ENCODE measurements at places on chromosomes 1 and 21. TPM values are rescaled to one million over a fixed set of nuclear protein-coding genes. Genes with fewer than 3 reads are reported as not detected.

FAM72C gene
- not detected for total RNA-seq

TUFT1 gene
- total RNA-seq, result 5.8 TPM

TENT5C gene
- 27.1 TPM for total RNA-seq

LAMB3 gene
- 14.0 TPM for total RNA-seq

AGBL4 gene
- not detected for total RNA-seq

ATP6V1G3 gene
- not detected for total RNA-seq

GRCh38 chr1:172999349-172999748, 51.4 kb downstream of the TNFSF18 start:
- H3K4me1 ChIP-seq, result no peaks in the 10 kb centered on the region
- no peak for DNase-seq
- H3K27ac ChIP-seq, result no peak overlapping the region
- no peak overlapping the region for H3K4me3 ChIP-seq
- no peaks in the 10 kb centered on the region for H3K36me3 ChIP-seq

GRCh38 chr1:150281221-150281757, 1.1 kb upstream of the CIART start:
- peak overlapping the region; percentile 58 for H3K4me3 ChIP-seq
- peaks cover 49% of the 10 kb centered on the region for H3K4me1 ChIP-seq
- H3K27ac ChIP-seq, result peak overlapping the region; percentile 77
- peaks cover 12% of the 10 kb centered on the region for H3K36me3 ChIP-seq

DNA sequence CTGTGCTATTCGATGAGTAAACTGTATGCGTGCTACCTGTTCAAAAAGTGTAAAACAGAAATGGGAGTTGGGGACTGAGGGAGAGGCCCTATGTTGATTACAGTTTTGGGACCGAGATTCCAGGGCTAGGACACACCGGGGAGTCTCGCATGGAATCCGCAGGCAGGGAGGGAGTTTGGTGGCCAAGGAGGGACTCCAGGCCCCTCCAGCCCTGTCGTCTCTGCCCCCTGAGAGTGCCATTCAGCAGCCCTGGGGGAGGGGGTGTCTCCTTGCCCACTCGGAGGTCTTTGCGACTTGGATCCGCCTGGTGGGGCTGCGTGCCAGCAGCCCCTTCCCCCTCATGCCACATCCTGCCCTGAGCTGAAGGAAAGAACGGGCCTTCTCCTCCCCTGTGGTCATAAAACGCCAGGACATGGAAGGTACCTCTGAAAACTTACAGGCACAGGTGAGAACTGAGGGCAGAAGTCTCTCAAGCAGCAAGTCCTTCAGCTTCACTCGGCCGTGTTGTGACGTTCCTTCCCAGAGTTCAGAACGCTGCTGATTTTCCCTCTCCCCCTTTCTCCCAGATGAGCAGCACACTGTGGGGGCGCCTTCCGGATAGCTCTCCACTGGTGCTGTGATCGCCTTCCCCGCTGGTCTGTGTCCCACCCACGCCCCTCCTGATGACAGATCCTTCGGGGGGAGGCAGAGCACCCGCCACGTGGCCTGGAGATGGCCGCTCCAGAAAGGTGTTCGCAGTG, 141.4 kb downstream of the PEX14 start:
- H3K27ac ChIP-seq, result no peak overlapping the region
- peaks cover 33% of the 10 kb centered on the region for H3K36me3 ChIP-seq
- H3K4me1 ChIP-seq, result no peaks in the 10 kb centered on the region
- no peak for DNase-seq
- no peak overlapping the region for H3K4me3 ChIP-seq

DNA sequence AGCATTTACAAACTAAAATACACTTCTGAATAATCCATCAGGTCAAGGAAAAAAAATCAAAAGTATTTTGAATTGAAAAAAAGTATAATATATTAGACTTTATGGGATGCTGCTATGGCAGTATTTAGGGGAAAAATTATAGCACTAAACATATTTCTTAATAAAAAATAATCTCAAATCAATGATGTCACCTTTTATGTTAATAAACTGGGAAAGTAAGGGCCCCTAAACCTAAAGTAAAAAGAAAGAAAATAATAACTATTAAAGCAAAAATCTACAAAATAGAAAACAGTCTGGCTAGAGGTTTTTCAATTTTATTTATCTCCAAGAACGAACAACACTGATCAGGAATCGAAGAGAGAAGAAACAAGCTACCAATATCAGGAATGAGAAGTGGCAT, 160.8 kb upstream of the PLXNA2 start:
- H3K27me3 ChIP-seq, result no peaks in the 10 kb centered on the region
- no peak for DNase-seq
- no peaks in the 10 kb centered on the region for H3K4me1 ChIP-seq
- H3K36me3 ChIP-seq, result no peaks in the 10 kb centered on the region
- no peak overlapping the region for H3K27ac ChIP-seq

- H3K27ac ChIP-seq, result peak overlapping the region; percentile 40
- H3K36me3 ChIP-seq, result no peaks in the 10 kb centered on the region
- no peaks in the 10 kb centered on the region for H3K27me3 ChIP-seq
- peaks cover 60% of the 10 kb centered on the region for H3K4me1 ChIP-seq
These were observed 24.8 kb downstream of the TGFB2 start for GRCh38 chr1:218369688-218370511.

- no peaks in the 10 kb centered on the region for H3K36me3 ChIP-seq
- no peaks in the 10 kb centered on the region for H3K4me1 ChIP-seq
- H3K4me3 ChIP-seq, result no peak overlapping the region
- no peaks in the 10 kb centered on the region for H3K27me3 ChIP-seq
- no peak overlapping the region for H3K27ac ChIP-seq
These were observed 81.6 kb upstream of the IFFO2 start for GRCh38 chr1:19038096-19038495.

- peak; percentile 77 for DNase-seq
- H3K36me3 ChIP-seq, result no peaks in the 10 kb centered on the region
- H3K4me3 ChIP-seq, result no peak overlapping the region
- no peak overlapping the region for H3K27ac ChIP-seq
These were observed 33.8 kb upstream of the RPL11 start for GRCh38 chr1:23657659-23658275.

- H3K4me3 ChIP-seq, result no peak overlapping the region
- no peaks in the 10 kb centered on the region for H3K36me3 ChIP-seq
- DNase-seq, result no peak
- H3K27me3 ChIP-seq, result no peaks in the 10 kb centered on the region
These were observed 24.1 kb downstream of the BCL9 start for GRCh38 chr1:147565189-147565980.

DNA sequence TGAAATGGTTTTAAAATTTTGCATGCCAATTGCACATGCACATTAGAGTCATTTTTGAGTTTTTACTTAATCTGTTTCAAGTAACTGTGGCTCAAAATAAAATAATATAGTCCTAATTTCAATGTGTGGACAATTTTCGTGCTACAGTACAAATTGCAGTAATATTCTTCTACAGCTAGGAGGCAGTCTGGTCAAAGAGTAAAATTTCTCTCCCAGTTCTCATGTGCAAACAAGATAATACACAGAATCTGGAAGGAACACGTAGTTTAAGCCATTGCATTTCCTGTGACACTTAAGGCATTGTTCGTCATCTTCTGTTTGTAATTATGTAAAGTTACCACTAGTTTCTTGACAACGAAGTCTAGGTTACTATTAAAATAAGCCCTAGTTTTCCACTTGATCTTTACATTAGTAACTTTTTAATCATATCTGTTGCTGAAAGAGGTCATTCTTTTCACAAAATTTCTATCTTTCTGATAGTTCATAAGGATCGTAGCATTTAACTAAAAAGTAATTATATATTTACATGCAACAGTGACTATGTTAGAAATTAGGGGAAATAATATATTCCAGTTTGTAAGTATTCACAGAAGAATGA, 28.9 kb downstream of the ODR4 start:
- H3K27ac ChIP-seq, result no peak overlapping the region
- H3K27me3 ChIP-seq, result no peaks in the 10 kb centered on the region
- H3K36me3 ChIP-seq, result peaks cover 7% of the 10 kb centered on the region
- DNase-seq, result no peak
- H3K4me1 ChIP-seq, result no peaks in the 10 kb centered on the region
- H3K4me3 ChIP-seq, result no peak overlapping the region

DNA sequence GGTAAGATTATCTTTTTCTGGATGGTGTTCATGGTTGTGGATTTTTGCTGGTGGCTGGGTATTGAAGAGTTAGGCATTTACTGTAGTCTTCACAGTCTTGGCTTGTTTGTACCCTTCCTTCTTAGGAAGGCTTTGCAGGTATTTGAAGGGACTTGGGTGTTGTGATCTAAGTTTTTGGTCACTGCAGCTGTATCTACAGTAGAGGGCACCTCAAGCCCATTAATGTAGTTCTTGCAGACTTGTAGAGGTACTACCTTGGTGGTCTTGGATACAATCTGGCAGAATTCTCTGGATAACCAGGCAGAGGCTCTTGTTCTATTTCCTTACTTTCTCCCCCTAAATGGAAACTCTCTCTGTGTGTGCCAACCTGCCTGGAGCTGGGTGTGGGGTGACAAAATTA, 155.8 kb upstream of the BRINP3 start:
- no peak overlapping the region for H3K4me3 ChIP-seq
- no peak for DNase-seq
- no peaks in the 10 kb centered on the region for H3K4me1 ChIP-seq
- no peaks in the 10 kb centered on the region for H3K36me3 ChIP-seq

- no peak for DNase-seq
- H3K4me1 ChIP-seq, result peaks cover 4% of the 10 kb centered on the region
- H3K4me3 ChIP-seq, result no peak overlapping the region
- no peak overlapping the region for H3K27ac ChIP-seq
- H3K36me3 ChIP-seq, result no peaks in the 10 kb centered on the region
These were observed 195.7 kb downstream of the ROR1 start for GRCh38 chr1:63969441-63969901.

- H3K4me1 ChIP-seq, result no peaks in the 10 kb centered on the region
- no peak overlapping the region for H3K27ac ChIP-seq
- H3K4me3 ChIP-seq, result no peak overlapping the region
- no peaks in the 10 kb centered on the region for H3K27me3 ChIP-seq
These were observed 183.6 kb downstream of the FOXD2 start for GRCh38 chr1:47621483-47621882.

DNA sequence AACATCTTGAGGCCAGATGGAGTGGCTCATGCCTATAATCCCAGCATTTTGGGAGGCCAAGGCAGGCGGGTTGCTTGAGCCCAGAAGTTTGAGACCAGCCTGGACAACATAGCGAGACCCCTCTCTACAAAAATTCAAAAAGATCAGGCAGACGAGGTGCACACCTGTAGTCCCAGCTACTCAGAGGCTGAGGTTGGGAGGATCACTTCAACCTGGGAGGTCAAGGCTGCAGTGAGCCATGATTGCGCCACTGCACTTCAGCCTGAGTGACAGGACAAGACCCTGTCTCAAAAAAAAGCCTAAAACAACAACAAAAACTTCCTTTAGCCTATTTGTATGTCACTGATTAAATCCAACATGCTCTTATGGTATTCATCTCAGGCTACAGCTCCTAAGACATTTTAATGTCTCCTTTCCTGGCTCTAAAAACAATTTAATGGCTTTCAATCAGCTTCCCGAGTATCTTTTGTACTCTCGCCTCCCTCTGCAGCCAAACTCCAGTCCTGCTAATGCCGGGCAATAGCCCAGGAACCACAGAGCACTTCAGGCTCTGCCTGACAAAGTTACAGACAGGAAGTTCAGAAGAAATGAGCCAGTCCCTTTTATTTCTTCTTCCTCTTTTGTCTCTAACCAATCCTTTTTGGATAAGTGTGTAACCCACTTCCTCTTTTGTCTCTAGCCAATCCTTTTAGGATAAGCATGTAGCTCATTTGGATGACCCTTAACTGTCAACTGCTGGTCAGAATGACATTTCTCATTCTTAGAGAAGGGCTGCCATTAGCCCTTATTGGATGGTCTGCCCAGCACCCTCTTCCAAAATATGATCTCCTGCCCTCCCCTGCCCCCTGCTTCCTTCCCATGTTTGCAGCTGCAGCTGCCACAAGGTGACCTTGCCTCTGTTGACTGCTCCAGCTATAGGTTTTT, 6.6 kb upstream of the DOP1B start:
- H3K36me3 ChIP-seq, result peaks cover 17% of the 10 kb centered on the region
- no peaks in the 10 kb centered on the region for H3K27me3 ChIP-seq
- peaks cover 14% of the 10 kb centered on the region for H3K4me1 ChIP-seq
- H3K27ac ChIP-seq, result peak overlapping the region; percentile 50
- H3K4me3 ChIP-seq, result no peak overlapping the region

DNA sequence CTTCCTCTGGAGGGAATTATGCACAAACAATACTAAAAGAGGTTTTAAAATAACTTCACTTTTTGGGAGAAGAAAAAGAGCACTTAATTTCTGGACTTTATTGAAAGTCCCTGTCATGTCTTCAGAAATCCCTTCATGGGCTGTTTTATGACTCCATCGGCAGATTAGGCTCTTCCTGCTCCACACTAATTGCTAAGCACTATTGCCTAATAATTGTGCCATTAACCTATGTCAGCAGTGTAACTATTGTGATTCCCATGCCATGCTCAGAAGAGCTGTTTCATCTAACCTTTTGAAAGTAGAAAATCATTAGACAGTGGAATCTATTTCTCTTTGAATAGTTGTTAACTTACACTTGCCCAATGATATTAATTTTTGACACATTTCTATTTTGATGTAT, 489.3 kb upstream of the RUNX1 start:
- H3K36me3 ChIP-seq, result no peaks in the 10 kb centered on the region
- H3K4me3 ChIP-seq, result no peak overlapping the region

All from stomach (tissue), 19 donors.